SK-N-DZ (cell line): ENCODE measurements at places on chromosomes 16 and 17.

GRCh38 chr16:74563828-74564263 is 43.1 kb downstream of the GLG1 start:
- no peak for DNase-seq

- DNase-seq = no peak
Measured at GRCh38 chr16:70805380-70805779, 4.4 kb upstream of the VAC14 start.

DNA sequence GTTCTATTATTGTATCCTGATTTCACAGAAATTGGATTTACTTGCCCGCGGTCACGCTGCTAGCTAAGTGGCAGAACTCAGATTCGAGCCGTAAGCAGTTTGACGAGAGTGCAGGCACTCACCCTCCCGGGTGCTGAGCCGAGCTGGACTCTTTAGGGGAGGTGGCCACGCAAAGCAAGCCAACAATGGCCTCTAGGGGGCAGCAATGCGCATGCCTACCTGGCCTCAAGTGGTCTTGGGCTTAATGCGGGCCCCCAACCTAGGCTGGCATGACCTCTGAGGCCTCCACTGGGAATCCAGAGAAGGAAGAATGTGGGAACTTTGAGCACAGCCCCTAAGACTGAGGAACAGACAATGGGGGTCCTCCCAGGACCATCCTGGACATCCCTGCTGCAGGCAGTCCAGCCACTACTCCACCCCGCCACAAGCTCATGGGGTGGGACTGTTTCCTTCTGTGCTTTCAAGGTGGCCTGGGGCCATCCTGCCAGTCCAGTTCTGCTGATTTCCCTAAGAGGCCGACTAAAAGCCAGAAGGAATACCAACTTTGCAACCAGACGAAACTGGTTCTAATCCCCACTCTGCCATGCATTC is 276.5 kb downstream of the XYLT1 start:
- DNase-seq = peak; percentile 26

- DNase-seq = no peak
Measured at GRCh38 chr17:45580924-45581323, 90.4 kb upstream of the PLEKHM1 start.

DNA sequence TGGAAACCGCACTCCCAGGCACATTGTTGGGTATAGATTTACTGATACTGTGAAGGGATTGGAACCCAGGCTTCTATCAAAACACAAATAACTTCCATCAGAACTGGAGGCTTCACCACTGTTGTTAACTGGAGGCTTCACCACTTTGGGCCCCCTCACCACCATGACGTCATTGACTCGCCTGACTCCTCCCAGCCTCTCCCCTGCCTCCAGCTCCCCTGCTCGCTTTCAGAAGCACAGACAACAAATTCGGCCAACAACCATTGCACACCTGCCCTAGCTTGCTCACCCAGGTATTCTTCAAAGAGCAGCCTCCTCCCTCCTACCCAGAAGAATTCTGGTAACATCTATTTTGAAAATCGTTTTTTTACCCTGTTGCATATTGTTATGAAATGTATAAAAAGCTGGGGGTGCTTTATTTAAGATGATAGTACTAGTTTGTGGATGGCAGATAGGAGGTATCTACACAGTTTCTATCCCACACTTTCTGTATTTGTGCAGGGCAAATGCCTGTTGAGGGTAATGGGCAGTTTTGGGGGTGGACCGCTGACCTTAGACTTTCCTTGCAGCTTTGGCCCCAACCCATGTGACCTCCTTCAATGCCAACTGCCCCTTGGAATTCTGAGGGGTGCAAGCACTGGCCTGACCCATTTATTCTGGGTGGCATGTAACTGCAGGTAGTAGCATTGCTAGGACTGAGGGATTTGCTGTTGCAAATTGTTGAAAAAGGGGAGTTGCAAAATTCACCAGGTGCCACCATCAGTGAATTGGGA is 54.1 kb downstream of the HLF start:
- DNase-seq = no peak

DNA sequence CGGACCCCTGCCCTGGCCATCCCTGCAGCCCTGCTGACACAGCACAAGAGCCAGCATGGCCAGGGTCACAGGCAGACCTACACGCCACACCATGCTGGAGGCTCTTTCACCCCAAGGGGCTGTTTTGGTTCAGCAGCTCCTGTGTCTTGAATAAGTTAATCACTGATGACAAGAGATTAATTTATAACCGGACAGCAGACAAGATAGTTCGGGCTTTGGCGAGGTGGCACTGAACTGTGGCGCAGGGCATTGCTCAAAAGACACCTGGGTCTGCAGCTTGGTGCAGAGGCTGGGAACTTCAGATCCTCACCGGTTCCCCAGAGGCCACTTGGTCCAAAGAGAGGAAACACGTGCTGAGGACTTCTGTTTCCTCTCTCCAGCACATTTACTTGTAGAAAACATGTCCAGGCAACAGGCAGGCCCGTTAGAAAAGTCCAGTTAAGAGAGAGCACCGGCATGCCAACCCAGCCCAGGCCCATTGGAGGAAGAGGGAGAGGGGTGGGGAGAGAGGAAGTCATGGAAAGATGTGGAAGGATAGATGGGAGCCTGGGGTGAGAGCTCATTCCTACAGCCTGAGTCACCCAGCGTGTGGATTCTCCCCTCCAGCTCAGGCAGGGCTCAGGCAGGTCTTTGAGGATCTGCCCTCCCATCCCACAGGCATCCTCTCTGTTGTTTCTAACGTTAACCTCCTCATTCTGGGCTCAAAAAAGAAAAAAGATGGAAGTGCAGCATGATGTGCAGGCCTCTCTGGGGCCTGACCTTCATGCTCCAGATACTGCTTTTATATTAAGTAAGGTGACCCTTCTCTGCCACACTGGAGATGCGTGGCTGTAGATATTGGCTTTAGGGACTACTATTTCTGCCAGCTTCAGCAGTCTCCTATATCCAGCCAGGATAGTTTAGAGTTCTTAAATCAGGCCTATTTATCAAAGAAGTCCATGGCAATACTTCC is 80.0 kb upstream of the HNF1B start:
- no peak for DNase-seq

GRCh38 chr17:37134050-37134449 is 185.3 kb downstream of the AATF start:
- DNase-seq = peak; percentile 67

GRCh38 chr17:60678118-60678444 is 430 bp downstream of the BCAS3 start:
- no peak for DNase-seq

DNA sequence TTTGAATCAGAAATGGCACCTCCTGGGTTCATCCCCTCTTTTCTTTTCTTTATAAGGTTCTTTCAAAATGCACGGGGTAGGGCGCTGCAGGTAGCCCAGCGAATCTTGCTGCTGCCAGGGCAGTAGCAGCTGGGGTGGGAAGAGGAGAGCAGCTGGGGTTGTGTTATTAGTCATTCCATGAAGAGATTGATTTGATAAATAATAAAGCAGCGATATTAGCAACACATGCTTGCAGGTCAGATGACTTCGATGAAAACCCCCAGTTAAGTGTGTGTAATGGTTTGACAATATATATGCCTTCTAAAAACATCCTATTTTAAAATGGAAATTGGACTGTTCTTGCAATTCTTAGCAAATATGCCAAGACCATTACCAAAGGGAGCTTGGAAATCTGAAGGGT is 200.7 kb downstream of the CCDC182 start:
- no peak for DNase-seq

- no peak for DNase-seq
Measured at GRCh38 chr17:4960279-4960922, 7.2 kb downstream of the SPAG7 start.

- no peak for DNase-seq
Measured at GRCh38 chr16:68286153-68287074, 22.1 kb downstream of the SLC7A6 start.

DNA sequence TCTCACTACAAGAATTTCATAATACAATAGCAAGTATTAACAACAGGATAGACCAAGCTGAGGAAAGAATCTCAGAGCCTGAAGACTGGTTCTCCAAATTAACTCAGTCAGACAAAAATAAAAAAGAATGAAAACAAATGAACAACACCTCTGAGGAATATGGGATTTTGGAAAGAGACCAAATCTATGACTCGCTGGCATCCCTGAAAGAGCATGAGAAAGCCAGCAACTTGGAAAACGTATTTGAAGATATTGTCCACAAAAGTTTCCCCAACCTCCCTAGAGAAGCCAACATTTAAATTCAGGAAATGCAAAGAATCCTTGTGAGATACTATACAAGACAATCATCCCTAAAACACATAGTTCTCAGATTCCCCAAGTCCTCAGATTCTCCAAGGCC is 20.9 kb downstream of the NLRP1 start:
- DNase-seq = no peak

DNA sequence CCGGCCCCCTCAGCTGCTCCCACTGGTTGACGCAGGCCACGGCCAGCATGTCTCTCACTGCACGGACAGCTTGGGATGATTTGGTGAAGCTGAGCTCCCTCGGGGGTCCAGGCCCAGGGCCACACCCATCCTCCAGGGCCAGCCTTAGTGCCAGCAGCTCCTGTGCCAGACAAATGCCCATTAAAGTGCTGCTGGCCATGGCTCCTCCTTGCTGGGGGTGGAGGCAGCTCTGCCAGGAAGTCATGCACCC is 2.5 kb downstream of the TRIM47 start:
- no peak for DNase-seq

- no peak for DNase-seq
Measured at GRCh38 chr17:248337-249235, 67.1 kb upstream of the DOC2B start.

DNA sequence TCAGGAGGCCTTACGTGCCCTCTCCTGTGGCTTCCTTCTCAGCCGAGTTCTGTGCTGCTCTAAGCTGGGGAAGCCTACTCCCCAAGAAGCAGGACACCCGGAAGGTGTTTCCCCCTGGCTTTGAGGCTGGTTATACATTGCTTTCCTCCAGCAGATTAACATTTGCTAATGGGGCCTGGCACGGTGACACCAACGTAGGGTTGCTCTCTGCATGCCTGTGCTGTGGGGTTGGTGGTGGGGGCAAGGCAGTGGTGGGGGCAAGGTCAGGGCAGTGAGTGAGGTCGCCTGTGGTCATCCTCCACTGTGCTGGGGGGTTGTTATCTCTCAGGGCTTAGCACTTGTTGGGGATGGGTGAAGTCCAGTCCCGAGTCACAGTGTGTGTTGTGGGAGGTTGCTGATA is 4.2 kb downstream of the USP6 start:
- DNase-seq = no peak

DNA sequence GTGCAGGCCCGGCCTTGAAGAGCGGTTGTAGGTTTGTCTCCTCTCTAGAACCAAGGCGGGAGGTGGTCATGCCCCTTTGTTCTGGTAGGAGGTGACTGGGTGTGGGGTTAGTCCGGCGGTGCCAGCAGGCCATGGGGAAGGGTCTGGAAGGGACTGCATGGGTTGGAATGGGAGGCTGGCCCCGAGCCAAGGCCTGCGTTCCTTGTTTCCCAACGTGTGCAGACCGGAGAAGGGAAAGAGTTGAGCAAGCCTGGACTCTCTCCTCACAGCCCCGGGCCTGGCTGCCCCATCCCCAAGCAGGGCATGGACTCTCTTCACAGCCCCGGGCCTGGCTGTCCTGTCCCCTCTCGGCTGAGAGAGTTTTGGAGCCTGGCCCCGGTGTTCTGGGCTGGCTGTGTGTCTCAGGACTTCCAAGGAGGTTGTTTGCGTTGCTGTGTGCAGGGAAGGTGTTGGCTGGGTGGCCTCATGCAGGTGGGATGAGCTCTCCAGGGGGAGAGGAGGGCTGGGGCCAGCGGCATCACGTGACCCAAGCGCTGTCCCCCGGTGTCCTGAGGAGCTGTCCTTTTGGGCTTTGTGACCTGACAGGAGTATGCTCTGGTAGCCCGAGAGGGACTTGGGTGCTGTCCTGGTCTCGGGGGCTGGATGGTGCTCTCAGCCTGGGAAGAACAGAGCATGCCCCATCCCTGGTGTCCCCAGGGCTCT is 2.6 kb downstream of the CACNA1H start:
- no peak for DNase-seq

GRCh38 chr16:68826652-68827051 is 16.7 kb upstream of the TANGO6 start:
- no peak for DNase-seq

DNA sequence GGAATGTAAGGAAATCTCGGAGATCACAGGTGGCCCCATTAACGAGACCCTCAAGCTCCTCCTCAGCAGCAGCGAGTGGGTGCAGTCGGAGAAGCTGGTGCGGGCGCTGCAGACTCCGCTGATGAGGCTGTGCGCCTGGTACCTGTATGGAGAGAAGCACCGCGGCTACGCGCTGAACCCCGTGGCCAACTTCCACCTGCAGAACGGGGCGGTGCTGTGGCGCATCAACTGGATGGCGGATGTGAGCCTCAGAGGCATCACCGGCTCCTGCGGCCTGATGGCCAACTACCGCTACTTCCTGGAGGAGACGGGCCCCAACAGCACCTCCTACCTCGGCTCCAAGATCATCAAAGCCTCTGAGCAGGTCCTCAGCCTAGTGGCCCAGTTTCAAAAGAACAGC is 16.2 kb downstream of the MLYCD start:
- DNase-seq = no peak

GRCh38 chr16:28313587-28313986 is 21.3 kb downstream of the SBK1 start:
- DNase-seq = no peak

GRCh38 chr16:46613352-46613751 is 7.8 kb downstream of the SHCBP1 start:
- DNase-seq = peak; percentile 51

DNA sequence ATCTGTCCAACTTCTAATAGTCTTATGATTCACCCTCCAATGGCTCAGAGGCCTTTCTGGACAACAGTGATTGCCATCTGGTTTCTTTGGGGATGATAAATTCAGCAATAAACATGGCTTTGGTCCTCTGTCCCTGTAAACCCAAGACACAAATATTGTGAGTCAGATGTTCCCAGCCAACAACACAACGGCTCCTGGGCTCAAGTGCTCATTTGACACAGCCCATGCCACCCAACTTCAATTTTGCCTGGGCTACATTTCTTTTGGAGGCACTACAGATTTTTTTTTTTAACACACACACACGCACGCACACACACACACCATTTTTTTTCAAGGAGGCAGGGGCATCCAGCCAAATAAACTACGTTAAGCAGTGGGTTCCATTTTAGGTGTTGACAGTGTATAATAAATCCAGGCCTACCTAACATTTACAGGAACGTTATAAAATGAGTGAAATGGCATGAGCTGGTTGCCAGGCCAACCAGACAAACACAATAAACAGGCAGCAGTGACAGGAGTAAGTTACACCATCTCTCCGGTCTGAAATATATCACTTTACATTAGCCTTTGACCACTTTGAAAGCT is 939.9 kb upstream of the SOX9 start:
- DNase-seq = peak; percentile 77

- no peak for DNase-seq
Measured at GRCh38 chr16:21075252-21075651, 75.4 kb downstream of the DNAH3 start.
